Stimulated activated CD8-positive, alpha-beta memory T cell treated with anti-CD3 and anti-CD28 coated beads, Interleukin-7, amount 100 ng/mL, for 24 hours (primary cell): ENCODE measurements at places on chromosomes 11 and 22.
A peak's percentile ranks its signal among the peaks of the same experiment; 100 is the strongest.

DNA sequence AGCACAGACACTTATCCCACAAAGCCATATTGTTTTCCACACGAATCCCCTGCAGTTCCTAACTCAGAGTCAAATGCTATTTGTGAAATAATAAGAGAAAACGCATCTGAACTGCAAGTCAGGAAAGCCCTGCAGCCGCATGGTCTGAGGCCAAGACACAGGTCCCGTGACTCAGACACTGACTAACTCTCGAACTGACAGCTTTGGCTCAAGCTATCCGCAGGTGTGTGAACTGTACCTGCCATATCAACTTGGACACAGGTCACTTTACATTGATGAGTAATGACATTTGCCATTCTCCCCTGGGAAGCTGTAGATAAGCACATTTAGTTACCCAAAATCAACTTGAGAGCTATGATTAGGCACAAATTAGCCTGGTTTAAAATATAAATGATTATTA is 34.9 kb upstream of the NFRKB start:
- DNase-seq: no peak

GRCh38 chr11:7056828-7057513 is 31.8 kb upstream of the RBMXL2 start:
- DNase-seq: no peak

DNA sequence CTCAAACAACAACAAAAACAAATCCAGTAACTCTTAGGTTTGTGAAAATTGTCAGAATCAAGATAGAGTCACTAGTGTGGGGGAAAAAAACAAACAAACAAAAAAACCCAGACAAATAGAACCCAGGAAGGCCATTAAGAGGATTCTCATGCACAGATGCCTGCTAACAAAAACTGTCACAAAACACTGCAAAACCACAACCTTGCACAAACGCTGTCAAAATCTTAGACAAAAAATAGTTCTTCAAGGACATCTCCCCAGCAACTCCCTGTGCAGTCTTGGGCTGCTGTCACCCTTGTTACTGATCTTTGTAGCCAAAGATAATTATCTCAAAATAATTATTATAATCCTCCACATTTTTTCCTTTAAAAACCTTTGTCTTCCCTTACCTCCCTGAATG is 4.6 kb upstream of the ZBED5 start:
- no peak for DNase-seq

GRCh38 chr22:47307822-47308221 is 545.4 kb downstream of the TBC1D22A start:
- no peak for DNase-seq

DNA sequence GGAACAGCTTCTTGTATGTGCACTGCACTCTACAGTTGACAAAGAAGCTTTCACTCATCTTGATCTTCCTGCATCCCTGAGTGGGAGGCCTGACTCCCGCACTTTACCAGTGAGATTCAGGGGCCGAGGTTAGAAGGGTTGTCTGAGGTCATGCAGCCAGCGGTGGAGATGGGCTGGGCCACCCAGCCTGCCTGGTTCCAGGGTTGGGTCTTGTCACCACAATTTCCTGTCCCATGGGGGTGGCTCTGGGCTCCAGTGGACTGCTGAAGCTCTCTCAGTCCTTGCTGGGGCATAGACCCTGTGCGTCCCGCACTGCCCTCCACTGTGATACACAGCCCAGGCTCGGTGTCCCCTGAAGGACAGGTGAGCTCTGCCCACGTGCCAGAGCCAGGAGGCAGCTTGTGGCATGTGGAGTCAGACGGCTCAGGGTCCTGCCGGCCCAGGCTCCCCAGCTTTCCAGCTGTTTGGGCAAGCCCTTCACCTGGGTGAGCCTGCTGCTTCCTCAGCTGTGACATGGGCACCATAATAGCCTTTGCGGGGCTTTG is 6.9 kb upstream of the MYO7A start:
- no peak for DNase-seq

- DNase-seq: no peak
These were observed 7.0 kb downstream of the THRSP start for GRCh38 chr11:78070621-78071020.

GRCh38 chr22:42459287-42460063 is 27.3 kb upstream of the NFAM1 start:
- no peak for DNase-seq

DNA sequence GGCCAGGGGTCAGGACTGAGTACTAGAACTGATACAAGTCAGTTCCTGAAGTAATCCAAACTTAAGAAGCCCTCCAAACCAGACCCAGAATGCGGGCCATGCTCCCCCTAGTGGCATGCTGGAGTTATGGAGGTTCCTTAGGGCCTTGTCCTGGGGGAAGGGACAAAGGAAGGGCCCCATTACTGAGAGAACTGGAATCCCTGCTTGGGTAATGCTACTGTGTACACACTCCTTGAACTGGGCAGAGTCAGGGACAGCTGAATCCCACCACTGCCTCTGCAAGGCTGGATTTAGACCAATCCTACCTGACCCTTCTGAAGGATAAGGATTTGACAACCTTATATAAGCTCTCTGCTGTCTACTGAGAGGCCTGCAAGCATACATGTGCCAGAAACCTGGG is 97.3 kb upstream of the AKIP1 start:
- peak; percentile 37 for DNase-seq

DNA sequence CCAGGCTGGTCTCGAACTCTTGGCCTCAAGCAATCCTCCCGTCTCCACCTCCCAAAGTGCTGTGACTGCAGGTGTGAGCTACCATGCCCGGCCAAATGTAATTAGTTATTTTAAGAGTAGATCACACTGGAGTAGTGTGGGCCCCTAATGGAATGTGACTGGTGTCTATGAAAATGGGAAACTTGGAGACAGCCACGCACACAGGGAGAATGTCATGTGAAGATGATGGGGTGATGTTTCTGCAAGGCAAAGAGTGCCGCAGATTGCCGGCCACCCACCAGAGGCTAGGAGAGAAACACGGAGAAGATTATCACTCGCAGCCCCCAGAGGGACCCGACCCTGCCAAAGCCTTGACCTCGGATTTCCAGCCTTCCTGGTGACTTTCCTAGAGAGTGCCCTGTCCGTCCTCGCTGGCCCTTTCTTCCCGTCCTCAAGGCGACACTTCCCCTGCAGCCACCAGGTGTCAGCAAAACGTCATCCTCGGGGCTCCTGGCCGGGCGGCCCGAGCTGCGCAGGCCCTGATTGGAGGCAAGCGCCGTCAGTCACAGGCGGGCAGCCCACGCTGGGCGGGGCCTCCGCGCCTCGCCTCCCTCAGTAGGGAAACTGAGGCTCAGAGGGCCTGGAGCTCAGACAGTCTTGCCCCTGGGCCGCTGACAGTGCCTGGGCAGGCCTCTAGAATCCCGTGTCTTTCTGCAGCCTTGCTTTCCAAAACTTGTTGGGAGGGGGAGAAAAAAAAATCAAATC is 16.3 kb downstream of the CRYBB2 start:
- DNase-seq: peak; percentile 38

DNA sequence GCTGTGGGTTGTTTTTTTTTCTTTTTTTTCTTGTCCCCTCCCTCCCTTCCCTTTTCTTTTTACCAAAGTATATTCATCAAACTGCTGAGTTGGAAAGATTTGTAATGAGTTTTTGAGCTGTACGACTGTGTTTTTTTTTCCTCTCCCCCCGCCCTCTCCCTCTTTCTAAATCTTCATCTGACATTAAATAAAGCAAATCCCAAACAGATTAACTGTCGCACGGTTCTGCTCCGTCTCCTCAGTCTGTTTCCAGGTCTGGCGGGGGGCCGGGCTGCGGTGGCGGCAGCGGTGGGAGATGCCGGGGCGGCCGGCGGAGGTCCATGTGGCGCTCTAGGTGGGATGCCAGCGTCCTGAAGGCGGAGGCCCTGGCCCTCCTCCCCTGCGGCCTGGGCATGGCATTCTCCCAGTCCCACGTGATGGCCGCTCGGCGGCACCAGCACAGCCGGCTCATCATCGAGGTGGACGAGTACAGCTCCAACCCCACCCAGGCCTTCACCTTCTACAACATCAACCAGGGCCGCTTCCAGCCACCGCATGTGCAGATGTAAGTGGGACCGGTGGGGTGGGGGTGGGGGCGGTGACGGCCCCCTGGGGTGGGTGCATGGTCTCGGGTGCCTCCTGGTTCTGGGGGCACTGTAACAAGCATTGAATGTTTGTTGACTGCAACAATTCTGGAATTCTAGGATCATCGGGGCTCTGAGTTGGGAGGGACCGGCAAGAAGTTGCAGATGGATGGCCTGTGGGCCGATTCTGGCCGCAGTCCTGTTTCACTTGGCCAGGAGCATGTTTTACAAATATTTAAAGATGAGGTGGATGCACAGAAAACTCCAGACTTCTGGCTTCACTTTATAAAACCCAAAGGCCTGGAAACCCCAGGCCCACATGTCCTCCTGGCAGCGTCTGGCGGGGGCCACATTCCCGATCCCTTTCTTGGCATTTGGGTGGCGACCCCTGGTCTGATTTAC is 13.1 kb downstream of the MPPED1 start:
- DNase-seq: no peak

GRCh38 chr11:61162092-61162941 is 1.1 kb upstream of the VPS37C start:
- no peak for DNase-seq

GRCh38 chr11:86459002-86459385 is 84.3 kb downstream of the CCDC81 start:
- no peak for DNase-seq

DNA sequence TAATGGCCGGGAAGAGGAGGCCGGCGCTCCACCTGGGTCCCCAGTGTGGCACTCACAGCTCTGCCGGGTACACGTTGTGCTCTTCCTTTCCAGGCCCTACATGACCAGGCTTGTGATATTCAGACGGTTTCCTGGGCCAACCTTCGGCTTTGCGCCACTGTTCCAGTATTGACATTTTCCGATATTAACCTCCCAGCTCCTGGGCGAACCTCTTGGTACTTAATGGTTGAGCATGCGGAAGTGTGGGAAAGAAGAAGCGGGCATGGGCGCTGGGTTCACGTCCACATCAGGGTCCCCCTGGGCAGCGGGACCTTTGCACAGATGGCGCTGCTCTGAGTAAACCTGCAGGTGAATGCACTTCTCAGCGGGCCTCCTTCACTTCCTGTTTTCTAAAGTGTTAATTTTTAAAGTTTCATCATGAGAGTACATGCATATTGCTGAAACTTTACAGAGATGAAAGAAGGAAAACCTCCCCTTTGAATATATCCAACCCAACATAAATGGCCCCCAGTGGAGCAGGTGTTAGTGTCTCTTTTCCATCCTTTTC is 286.7 kb downstream of the TBC1D22A start:
- no peak for DNase-seq

DNA sequence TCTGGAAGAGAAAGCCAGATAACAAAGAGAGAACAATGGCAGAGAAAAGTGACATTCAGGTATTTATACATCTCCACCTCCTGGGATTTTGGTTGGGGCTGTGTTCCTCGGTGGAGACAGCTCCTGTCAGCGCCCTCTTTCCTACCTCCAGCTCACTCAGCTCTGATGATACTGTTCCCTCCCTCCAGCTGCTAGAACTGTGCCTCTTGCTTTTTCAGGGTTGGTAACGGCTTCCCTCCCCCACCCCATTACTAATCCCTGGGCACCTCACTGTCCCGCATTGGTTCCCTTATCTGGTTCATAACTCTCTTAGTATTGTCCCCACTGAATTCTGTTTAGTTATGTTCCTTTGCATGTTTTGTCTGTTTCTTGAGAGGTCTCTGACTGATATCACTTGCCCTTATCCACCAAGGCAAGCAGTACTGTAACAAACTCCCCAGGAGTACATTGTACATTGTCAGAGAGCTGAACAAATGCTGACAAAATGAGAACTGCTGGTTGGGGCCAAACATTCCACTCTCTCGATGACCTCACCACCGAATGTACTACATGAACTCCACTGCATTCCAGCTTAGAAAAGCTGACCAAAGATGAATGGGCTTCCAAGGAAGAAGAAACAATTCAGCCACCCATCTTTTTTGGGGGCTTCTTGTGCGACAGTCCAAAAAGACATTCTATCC is 5.7 kb upstream of the FBXO3 start:
- no peak for DNase-seq

- DNase-seq: no peak
These were observed 25.1 kb downstream of the APOL3 start for GRCh38 chr22:36135306-36135980.

DNA sequence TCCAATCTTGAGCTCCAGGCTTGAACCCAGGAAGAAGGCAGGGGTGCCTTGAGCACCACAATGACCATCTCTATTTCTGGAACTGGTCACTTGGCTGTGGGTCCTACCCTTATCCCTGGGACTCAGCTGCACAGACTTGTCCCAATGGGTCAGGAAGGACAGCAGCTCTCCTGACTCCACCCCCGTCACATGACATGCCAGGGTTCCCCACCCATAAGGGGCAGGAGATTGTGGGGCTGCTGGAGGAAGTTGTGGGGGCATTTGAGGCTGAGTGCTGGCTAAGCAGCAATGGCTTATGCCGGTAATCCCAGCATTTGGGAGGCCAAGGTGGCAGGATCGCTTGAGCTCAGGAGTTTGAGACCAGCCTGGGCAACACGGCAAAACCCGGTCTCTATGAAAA is 56.2 kb downstream of the NFAM1 start:
- no peak for DNase-seq

DNA sequence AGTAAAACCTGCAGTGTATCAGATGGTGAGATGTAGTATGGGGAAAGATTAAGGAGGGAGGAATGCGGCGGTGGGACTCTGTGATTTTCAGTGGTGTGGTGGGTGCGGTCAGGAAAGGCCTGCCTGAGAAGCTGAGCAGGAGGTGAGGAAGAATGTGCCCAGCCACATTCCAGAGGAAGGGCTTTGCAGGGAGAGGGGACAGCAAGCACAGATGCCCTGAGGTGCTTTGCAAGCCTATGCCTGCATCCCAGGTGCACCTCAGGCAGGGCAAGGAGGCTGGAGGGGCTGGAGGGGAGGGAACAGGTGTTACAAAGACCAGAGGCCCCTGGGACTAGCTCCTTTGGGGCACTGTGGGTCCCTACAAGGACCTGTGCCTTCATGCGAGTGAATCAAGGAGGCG is 42.1 kb downstream of the MYO7A start:
- no peak for DNase-seq

- no peak for DNase-seq
These were observed 32.6 kb downstream of the MAPK1 start for GRCh38 chr22:21834869-21835268.

DNA sequence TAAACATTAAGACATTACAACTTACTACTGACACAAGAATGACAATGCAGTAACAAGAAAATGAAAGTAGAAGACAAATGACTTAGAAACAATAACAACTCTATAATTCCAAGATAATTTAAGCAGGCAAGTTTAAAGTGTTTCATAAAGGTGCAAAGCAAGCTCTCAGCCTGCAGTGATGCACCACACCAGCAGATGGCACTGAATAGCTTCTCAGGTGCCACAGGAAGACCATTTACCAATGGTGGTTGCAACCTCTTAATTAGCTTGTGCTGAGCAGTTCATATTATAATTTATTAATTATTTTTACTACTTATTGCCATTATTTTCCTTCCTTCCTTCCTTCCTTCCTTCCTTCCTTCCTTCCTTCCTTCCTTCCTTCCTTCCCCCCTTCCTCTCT is 60.6 kb downstream of the NXPE2 start:
- DNase-seq: no peak

- peak; percentile 22 for DNase-seq
These were observed 273.3 kb downstream of the BUD13 start for GRCh38 chr11:116499396-116500003.
